ENCODE measurements at places on chromosomes 1 and 21. TPM values are rescaled to one million over a fixed set of nuclear protein-coding genes. Genes with fewer than 3 reads are reported as not detected.

DNA sequence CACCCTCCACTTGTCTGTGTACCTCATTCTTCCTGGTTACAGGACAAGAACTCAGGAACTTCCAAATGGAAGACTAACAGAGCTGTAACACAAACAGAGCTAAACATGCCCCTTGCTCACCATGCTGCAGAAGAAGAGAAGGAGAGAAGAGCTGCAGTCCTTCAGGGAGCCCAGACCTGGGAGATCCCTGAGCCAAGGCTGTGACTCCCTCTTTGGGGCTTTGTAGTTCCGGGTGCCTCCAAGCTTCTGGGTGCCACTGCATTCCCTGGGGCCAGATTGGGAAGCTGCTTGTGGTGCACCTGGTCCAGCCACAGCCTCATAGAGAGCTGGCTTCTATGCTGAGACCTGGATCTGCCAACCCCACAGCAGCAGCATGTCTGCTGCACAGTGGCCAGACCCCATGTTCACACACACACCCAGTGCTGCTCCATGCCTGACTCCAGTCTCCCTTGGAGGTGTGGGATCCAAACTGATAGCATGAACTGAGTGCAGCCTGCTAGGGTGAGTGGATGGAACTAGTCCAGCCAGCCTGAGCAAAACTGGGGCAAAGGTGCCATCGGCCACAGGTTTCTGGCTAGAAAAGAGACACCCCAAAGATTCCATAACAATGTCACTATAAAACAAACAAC, 263.0 kb upstream of the NRIP1 start:
- no peak overlapping the region for H3K4me3 ChIP-seq
- peaks cover 22% of the 10 kb centered on the region for H3K4me1 ChIP-seq
- no peaks in the 10 kb centered on the region for H3K27me3 ChIP-seq

- no peak for DNase-seq
- no peak overlapping the region for H3K27ac ChIP-seq
- H3K36me3 ChIP-seq, result no peaks in the 10 kb centered on the region
- H3K4me1 ChIP-seq, result no peaks in the 10 kb centered on the region
These were observed 1.5 kb upstream of the NR0B2 start for GRCh38 chr1:26915204-26915842.

GRCh38 chr1:94071391-94071790, 49.6 kb downstream of the ABCA4 start:
- no peak overlapping the region for H3K4me3 ChIP-seq
- DNase-seq, result no peak
- H3K27ac ChIP-seq, result no peak overlapping the region
- H3K27me3 ChIP-seq, result peaks cover 91% of the 10 kb centered on the region
- peaks cover 22% of the 10 kb centered on the region for H3K4me1 ChIP-seq

DNA sequence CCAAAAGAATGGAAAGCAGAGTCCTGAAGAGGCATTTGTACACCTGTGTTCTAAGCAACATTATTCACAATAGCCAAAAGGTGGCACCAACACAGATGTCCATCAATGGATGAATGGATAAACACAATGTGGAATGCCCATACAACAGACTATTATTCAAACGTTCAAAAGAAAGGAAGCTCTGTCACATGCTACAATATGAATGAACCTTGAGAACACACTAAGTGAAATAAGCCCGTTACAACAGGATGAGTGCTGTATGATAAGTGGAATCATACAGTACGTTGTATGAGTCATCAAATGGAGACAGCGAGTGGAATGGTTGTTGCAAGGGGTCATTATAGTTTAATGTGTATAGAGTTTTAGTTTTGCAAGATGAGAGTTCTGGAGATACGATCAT, 80.1 kb downstream of the SH3BGR start:
- H3K36me3 ChIP-seq, result no peaks in the 10 kb centered on the region
- no peaks in the 10 kb centered on the region for H3K27me3 ChIP-seq
- no peak overlapping the region for H3K4me3 ChIP-seq
- DNase-seq, result no peak

DNA sequence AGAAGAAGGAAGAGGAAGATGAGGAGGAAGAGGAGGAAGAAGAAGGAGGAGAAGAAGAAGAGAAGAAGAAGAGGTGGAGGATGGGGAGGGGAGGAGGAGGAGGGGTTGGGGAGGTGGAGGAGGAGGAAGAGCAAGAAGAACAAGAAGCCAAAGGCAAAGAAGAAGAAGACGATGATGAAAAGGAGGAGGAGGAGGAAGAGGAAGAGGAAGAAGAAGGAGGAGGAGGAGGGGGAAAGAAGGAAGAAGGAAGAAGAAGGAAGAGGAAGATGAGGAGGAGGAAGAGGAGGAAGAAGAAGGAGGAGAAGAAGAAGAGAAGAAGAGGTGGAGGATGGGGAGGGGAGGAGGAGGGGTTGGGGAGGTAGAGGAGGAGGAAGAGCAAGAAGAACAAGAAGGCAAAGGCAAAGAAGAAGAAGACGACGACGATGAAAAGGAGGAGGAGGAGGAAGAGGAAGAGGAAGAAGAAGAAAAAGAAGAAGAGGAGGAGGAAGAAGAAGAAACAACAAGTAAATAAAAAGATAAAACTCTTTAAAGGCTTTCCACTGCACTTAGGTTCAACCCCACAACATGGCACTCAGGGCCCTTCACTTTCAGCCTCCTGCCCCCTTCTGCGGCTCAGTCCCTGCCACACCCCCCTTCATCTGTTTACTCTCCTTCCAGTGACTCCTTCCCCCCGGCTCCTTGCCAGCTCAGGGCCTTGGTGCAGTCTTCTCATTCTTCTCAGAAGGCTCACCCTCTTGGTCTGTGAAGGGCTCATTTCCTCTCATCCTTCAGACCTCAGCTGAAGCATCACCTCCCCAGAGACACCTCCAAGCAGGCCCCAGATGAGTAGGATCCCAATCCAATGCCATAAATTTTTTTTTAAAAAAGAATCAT, 114.0 kb downstream of the KCNN3 start:
- no peak for DNase-seq
- no peak overlapping the region for H3K4me3 ChIP-seq
- H3K4me1 ChIP-seq, result no peaks in the 10 kb centered on the region
- H3K27me3 ChIP-seq, result peaks cover 22% of the 10 kb centered on the region
- no peak overlapping the region for H3K27ac ChIP-seq
- H3K36me3 ChIP-seq, result no peaks in the 10 kb centered on the region

DNA sequence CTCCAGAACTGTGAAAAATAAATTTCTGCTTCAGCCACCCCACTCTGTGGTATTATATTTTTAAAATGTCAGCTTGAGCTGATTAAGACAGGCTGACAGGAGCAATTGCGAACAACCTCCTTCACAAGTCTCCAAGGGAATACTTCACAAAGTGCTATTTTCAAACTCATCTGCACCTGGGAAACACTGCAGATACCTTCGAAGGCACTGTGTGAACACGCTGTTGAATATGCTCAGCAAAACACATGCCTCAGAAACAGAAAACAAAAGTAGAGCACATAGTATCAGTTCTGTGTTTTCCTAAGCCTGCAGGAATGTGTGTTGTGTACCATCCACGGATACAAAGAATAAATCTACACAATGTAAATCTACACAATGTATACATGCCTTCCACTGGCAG, 10.6 kb downstream of the TSPAN2 start:
- no peaks in the 10 kb centered on the region for H3K27me3 ChIP-seq
- no peak for DNase-seq
- H3K27ac ChIP-seq, result no peak overlapping the region
- H3K36me3 ChIP-seq, result no peaks in the 10 kb centered on the region
- no peak overlapping the region for H3K4me3 ChIP-seq

DNA sequence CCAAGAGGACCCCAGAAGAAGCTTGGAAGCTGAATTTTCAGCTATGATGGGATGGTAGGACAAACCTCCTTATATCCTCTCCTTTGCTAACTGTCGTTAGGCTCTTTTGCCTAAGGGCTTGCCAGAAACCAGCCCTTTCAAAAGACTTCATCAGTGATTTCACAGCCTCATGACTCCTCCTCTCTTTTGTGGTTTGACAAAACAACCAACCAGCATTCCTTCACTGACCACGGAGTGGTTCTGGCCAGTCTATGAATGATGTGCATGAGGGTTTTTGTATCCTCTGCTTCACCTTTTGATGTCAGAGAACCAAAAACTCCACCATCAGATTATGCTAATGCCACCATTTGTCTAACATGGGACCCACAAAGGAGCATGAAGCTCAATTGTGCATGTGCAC, 116.9 kb upstream of the COA6 start:
- DNase-seq, result no peak
- H3K4me1 ChIP-seq, result peaks cover 7% of the 10 kb centered on the region
- H3K4me3 ChIP-seq, result no peak overlapping the region
- no peaks in the 10 kb centered on the region for H3K36me3 ChIP-seq
- H3K27me3 ChIP-seq, result no peaks in the 10 kb centered on the region

DNA sequence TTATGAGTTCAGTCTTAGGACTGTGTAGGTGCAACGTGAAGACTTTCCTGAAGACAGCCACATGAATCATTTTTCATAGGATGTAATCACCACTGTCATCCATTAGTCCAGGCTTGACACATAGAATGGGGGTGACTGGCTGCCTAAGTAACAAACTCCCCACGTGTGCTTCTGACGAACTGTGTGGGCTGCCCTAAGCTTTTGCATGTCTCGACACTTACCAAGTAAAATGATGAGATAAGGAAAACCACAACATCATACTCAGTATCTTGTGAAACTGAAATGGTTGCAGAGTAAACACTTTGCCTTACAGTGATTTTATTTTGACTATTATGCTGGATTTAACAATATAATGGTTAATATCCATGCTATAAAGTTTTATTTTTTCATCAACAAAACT, 19.5 kb downstream of the ERG start:
- no peaks in the 10 kb centered on the region for H3K27me3 ChIP-seq
- no peak overlapping the region for H3K27ac ChIP-seq
- H3K4me3 ChIP-seq, result no peak overlapping the region
- DNase-seq, result no peak

DNA sequence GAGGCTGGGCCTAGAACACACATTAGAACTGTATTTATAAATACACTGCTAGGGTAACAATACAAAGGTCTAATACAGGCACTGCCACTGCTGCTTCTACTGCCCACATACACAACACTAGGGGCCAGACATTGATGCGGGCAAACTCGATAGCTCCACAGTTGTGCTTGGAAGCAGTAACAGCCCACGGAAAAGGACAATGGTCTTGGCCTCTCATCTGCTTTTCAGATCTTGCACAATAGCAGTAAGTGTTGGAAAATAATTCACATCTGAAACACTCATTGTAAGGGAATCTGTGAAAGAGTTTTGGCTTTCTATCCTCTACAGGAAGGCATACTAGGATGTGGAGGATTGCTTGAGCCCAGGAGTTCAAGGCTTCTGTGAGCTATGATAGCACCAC, 6.9 kb upstream of the SPOCD1 start:
- H3K27me3 ChIP-seq, result no peaks in the 10 kb centered on the region
- no peak overlapping the region for H3K27ac ChIP-seq
- DNase-seq, result no peak
- no peaks in the 10 kb centered on the region for H3K36me3 ChIP-seq
- no peaks in the 10 kb centered on the region for H3K4me1 ChIP-seq
- H3K4me3 ChIP-seq, result no peak overlapping the region

GRCh38 chr1:36367066-36367465, 18.7 kb downstream of the STK40 start:
- H3K27me3 ChIP-seq, result no peaks in the 10 kb centered on the region
- H3K36me3 ChIP-seq, result peaks cover 3% of the 10 kb centered on the region
- H3K4me1 ChIP-seq, result peaks cover 10% of the 10 kb centered on the region
- DNase-seq, result no peak
- no peak overlapping the region for H3K27ac ChIP-seq
- no peak overlapping the region for H3K4me3 ChIP-seq

GRCh38 chr1:172935062-172935592, 115.6 kb downstream of the TNFSF18 start:
- DNase-seq, result no peak
- no peaks in the 10 kb centered on the region for H3K4me1 ChIP-seq
- H3K4me3 ChIP-seq, result no peak overlapping the region
- H3K36me3 ChIP-seq, result no peaks in the 10 kb centered on the region

DNA sequence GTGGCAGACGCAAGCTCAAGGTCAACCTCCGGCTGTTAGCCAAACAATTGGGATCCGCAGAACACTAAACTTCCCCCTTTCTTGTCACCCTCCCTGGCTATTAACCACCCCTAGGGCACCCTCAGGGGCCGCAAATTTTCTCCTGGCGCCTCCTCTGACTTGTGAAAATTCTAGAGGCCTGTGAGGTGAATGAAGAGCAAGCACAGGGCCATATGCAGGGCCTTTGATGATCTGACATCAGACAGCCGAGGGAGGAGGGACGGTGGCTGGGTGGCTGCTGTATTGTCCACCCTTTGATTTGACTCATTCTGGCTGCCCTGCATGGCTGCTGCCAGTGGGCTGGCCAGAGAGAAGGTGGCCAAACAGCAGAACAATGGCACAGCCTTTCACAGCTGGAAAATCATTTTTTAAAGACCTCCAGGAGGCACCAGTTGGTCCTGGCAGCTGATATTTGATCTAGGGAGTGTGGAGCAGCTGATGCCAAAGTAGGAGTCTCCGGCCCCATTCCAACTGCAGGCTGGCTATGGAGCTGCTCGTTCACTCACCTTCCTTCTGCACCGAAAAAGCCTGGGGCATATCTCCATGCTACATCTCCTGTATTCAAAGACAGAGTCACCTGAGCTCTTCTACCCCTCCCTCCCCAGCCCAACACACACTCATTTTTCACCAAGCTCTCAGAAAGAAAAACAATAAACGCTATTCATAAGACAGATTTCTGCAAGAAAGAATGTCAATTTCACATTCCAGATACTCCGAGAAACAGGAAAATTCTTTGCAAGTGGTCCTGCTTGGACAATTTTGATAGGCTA, 44.9 kb upstream of the BARHL2 start:
- H3K27ac ChIP-seq, result no peak overlapping the region
- H3K27me3 ChIP-seq, result peaks cover 1% of the 10 kb centered on the region
- no peak overlapping the region for H3K4me3 ChIP-seq
- no peaks in the 10 kb centered on the region for H3K4me1 ChIP-seq
- DNase-seq, result no peak
- H3K36me3 ChIP-seq, result no peaks in the 10 kb centered on the region

DNA sequence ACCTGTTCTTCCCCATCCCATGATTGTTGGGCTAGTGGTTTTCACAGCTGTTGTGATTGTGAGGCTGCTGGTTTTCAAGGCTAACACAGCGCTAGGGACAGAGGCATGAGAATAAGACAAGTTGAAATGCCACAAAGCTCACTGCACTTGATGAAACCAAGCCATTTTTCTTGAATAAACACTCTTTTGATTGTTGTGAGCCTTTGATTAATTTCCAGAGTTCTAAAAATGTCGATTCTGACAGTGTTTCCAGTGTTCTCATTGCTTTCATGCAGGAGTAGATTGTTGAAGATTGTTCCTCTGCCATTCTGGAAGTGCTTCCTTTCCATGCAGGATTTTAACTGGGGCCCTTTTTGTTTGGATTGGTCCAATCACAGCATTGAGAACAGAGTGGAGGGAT, 134.9 kb upstream of the GRIK3 start:
- peaks cover 12% of the 10 kb centered on the region for H3K4me1 ChIP-seq
- H3K4me3 ChIP-seq, result no peak overlapping the region
- no peaks in the 10 kb centered on the region for H3K27me3 ChIP-seq
- no peaks in the 10 kb centered on the region for H3K36me3 ChIP-seq
- DNase-seq, result no peak
- no peak overlapping the region for H3K27ac ChIP-seq

ANKRD34A gene
- total RNA-seq, result 0.28 TPM

TAS1R1 gene
- total RNA-seq, result not detected

LCE2C gene
- not detected for total RNA-seq

OR2T33 gene
- total RNA-seq, result not detected

NUF2 gene
- total RNA-seq, result 134 TPM

PRKCZ gene
- 47.2 TPM for total RNA-seq

CORT gene
- not detected for total RNA-seq

SPRR2G gene
- total RNA-seq, result not detected

XKR8 gene
- total RNA-seq, result 4.3 TPM

SERPINC1 gene
- not detected for total RNA-seq
